ENCODE measurements at places on chromosomes 1 and 21. TPM values are rescaled to one million over a fixed set of nuclear protein-coding genes. Genes with fewer than 3 reads are reported as not detected.

CFHR4 gene
- not detected for total RNA-seq

NUCKS1 gene
- 152 TPM for total RNA-seq

OR2T2 gene
- total RNA-seq, result not detected

MMEL1 gene
- 1.0 TPM for total RNA-seq

BCL2L15 gene
- under 0.01 TPM for total RNA-seq

LRRN2 gene
- total RNA-seq, result 2.1 TPM

VPS26C gene
- 27.7 TPM for total RNA-seq

C1orf94 gene
- total RNA-seq, result not detected

PCP4L1 gene
- 0.52 TPM for total RNA-seq

SLC9C2 gene
- under 0.01 TPM for total RNA-seq

ANP32E gene
- 18.8 TPM for total RNA-seq

C21orf58 gene
- 3.1 TPM for total RNA-seq

IL6R gene
- 5.2 TPM for total RNA-seq
